ENCODE measurements at places on chromosomes 5 and 9.

GRCh38 chr5:84783003-84783402 is 398.3 kb upstream of the EDIL3 start:
- no peak for DNase-seq

- no peak for DNase-seq
Measured at GRCh38 chr5:103428923-103429322, 133.7 kb downstream of the NUDT12 start.

GRCh38 chr9:92058723-92059444 is 56.3 kb downstream of the SPTLC1 start:
- no peak for DNase-seq

GRCh38 chr5:88489364-88489763 is 220.7 kb upstream of the TMEM161B start:
- no peak for DNase-seq

DNA sequence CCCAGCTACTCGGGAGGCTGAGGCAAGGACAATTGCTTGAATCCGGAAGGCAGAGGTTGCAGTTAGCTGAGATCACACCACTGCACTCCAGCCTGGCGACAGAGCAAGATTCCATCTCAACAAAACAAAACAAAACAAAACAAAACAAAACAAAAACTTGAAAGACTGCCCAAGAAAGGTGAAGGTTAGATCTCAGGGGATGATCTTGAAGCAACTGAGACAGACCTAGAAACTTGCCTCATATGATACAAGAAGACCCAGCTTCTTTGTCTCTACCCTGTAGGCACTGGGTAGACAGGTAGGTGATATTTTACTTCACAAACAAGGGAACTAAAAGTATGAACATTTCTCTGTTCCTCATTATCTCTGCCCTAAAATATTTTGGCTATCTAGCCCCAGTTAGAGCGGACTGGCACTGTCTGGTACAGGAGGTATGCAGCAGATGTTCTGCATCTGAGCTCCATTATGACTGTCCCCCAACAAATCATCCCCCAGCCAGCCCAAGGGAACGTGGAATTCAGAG is 26.3 kb upstream of the SHOC1 start:
- DNase-seq: no peak

DNA sequence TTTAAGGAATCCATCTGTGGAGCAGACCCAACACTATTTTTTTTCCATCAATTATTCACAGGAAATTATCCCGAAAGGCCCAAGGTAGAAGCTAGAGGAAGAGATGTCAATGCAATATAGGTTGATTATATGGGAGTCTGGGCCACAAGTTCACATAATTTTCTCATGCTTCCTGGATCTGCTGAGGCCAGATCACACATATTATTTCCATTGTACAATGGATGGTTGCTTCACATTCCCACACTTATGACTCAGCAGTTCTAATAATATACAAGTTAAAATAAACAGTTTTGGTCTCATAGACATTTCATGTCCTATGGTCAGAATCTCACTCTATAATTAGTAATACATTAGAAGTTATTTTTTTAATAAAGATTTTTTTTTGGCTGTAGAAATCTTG is 66.0 kb upstream of the PTPRD start:
- DNase-seq: no peak

DNA sequence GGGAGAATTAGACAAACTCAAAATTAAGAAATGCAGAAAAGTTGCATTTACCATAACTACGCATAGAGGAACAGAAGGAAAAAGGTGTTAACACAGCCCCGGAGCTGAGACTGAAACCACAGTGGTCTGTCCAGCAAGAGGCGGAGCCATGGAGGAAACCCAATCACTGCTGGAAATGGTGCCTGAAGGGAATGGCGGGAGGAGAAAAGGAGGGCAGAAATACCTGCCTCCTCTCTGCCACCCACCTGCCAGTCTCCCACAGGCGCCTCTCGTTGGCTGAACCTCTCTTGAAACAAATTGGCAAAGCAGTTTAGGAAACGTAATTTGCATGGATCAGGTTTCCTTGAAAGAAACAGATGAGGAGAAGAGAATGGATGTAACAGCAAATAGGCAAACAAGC is 9.7 kb upstream of the PRKACG start:
- no peak for DNase-seq

- no peak for DNase-seq
Measured at GRCh38 chr5:34611464-34612415, 44.4 kb upstream of the RAI14 start.

DNA sequence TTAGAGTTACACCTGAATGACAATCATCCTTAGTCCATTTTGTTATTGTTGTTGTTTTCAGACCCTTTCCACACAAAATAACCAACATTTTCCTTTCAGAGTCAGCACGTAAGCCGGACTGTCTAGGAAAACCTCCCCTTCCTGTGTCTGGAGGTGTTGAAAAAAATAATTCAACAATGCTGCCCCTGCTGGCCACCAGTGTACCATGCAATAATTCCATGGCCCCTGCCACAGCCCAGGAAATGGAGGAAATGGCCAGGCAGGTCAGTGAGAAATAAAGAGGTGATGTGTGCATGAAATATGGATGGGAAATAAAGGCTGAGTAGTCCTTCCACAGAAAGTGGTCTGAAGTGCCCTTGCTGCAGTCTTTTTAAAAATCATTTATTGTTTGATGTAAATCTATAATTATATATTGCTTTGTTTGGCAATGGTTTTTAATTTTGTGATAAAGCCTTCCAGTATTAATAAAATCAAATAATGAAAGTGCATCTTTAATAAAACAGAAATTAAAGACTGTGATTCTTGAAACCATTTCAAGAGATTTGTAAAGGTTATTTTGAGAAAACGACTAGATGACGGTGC is 152.8 kb upstream of the PAPPA start:
- no peak for DNase-seq

GRCh38 chr5:69364414-69364813 is 4.9 kb downstream of the AK6 start:
- no peak for DNase-seq

DNA sequence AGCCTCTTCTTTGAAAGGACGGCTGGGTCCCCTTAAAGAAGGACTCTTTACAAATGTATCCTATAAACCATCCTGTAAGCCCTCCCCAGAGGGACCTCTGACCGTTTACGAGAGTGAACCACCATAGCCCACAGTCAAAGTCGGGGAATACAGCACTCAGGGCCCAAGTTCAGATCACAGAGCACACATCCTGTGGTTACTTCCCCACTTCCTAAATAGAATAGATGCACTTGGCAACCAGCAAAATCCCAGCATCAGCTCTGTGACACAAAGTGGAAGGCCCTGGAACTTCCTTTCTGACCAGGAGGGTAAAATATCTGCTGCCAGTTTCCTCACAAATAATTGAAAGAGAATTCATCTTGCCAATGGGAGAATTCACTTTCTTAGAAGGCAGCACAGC is 6.9 kb upstream of the IGFBPL1 start:
- DNase-seq: no peak

DNA sequence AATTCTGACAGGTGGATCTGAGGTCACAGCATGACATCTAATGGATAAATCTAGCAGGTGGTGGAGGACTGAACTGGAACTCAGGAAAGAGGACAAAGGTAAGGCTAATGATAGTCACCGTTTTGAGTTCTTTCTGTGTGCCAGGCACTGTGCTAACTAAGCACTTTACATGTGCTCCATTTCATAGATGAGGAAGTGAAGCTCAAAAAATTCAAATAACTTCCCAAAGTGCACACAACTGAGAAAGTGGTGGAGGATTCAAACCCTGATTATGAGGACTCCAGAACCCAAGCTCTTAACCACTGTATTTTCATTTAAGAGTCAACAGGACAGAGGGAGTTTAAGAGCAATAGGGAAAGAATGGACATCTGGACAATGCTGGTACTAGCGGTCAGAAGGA is 7.1 kb upstream of the DELE1 start:
- no peak for DNase-seq

- DNase-seq: no peak
Measured at GRCh38 chr5:124923131-124923530, 176.7 kb upstream of the ZNF608 start.

DNA sequence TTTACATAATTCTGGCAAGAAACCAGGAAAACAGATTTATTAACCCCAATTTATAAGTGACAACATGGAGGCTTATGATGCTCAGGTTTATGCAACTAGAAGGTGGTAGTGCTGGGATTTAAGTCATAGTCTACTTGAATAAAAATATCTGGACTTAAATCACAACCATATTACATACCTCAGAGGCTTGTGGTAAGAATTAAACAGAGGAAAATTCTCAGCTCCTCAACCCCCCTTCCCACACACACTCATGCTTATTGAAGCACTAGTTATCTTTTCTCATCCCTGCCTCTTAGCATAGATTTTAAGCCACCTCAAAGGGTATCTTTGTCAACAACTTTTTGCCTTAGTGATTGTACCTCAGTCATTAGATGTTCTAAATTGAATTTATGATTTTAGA is 731.0 kb downstream of the PRELID2 start:
- no peak for DNase-seq

GRCh38 chr5:155827949-155828348 is 499.0 kb upstream of the SGCD start:
- no peak for DNase-seq

- DNase-seq: no peak
Measured at GRCh38 chr9:125380406-125380805, 118.8 kb downstream of the GAPVD1 start.

DNA sequence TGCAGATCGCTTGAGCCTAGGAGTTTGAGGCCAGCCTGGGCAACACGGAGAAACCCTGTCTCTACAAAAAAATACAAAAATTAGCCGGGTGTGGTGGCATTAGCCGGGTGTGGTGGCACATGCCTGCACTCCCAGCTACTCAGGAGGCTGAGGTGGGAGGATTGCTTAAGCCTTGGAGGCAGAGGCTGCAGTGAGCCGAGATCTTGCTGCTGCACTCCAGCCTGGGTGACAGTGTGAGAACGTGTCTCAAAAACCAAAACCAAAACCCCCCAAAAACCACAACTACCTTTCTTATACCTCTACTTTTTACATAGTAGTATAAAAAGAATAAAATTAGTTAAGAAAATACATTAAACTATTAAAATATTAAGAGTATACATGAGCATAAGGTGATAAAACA is 121.2 kb downstream of the RAPGEF6 start:
- no peak for DNase-seq

- no peak for DNase-seq
Measured at GRCh38 chr5:59471463-59471862, 422.1 kb downstream of the PDE4D start.

- no peak for DNase-seq
Measured at GRCh38 chr9:129675620-129676019, 10.2 kb downstream of the PRRX2 start.

DNA sequence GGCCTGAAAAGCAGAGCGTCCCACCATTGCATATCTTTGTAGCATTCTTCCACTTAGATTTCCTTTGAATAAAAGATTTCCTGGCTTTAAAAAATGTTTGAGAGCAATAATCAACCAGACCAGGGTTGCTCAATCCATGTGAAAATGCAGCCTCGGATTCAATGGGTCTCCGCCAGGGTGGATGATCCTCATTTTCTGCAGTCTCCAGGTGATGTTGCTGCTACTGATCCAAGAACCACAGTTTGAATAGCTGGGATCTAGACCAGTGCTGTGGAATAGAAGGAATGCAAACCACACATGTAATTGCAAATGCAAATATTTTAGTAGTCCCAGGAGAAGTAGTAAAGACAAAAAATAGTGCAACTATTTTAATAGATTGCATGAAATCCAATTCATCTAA is 317.6 kb downstream of the IRX1 start:
- DNase-seq: no peak

- DNase-seq: no peak
Measured at GRCh38 chr5:83096660-83097339, 19.5 kb downstream of the XRCC4 start.

DNA sequence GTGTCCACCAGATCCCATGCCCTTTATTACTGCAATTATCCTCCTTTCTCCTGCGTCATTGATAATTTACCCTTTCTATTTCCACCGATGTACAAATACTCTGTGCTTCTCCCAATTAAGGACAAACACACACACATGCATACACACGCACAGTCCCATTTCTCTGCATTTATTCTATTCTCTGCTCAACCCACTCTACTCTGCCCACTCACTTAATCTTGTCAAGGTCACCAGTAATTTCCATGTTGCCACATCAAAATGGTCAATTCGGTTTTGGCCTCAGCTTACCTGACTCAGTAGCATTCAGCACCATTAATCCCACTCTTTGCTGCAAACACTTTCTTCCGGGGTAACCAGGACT is 14.6 kb upstream of the STRBP start:
- no peak for DNase-seq

DNA sequence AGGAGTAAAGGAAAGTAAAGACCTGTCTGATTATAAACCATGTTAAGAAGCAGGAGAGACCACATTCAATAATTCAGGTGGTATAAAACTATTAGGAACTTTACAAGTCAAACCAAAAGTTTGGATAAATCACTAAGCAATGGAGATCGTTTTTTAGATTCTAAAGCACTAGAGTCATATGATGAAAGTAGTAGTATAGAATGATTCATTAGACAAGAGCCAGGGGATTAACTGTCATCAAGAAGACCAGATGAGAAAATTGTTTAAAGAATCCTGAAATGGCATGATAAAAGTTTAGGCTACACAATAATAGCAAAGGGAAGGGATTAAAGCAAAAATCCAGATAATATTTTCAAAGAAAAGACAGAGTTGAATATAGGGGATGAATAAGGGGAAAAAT is 12.9 kb upstream of the CARNMT1 start:
- DNase-seq: no peak

GRCh38 chr9:98848450-98849149 is 41.1 kb downstream of the GALNT12 start:
- peak; percentile 87 for DNase-seq

GRCh38 chr5:143014017-143014651 is 244.0 kb downstream of the ARHGAP26 start:
- DNase-seq: no peak

DNA sequence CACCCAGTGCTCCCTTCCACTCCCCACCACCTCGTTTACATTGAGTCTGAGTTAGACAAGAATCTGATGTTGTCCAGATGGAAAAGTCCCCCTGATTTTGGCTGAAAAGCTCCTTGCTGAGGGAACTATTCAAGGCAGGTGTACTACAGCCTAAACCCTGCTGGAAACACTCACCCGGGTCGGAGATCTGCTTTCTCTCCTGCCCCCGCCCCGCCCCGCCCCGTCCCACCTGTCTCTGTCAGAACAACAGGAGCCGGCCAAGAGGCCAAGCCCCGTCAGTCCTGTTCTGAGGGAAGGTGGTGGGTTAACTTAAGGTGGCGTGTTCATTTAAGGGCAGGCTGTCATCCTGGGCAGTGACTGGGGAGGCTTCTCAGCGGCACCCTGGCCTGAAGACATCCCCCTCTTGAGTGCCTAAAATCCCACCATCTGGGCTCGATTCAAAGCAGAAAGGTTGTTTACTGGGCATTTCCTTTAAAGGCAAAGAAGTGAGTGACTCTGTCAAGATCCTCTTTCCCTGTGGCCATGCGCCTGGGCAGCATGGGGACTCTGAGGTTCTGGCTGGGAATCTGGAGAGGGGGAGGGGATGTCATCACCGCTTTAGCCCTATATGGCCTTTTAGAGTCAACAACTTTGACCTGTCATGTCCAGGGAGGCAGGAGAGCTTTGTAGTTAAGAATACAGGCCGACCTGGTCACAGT is 71.1 kb upstream of the NEURL1B start:
- DNase-seq: no peak

- DNase-seq: no peak
Measured at GRCh38 chr5:14231156-14231555, 88.0 kb downstream of the TRIO start.
